ENCODE measurements at places on chromosomes 2 and 18.
A peak's percentile ranks its signal among the peaks of the same experiment; 100 is the strongest.

GRCh38 chr2:120735746-120736170 lies at the start of gene GLI2:
Gene GLI2 (plus strand): TSS chr2:120735868. CDS start chr2:120797321, 61,453 bp downstream.
- peak; percentile 94 for DNase-seq

GRCh38 chr2:27795868-27796277 lies 24.4 kb downstream of the MRPL33 start:
- no peak for DNase-seq

GRCh38 chr18:37508207-37508606 lies 57.4 kb downstream of the CELF4 start:
- no peak for DNase-seq

DNA sequence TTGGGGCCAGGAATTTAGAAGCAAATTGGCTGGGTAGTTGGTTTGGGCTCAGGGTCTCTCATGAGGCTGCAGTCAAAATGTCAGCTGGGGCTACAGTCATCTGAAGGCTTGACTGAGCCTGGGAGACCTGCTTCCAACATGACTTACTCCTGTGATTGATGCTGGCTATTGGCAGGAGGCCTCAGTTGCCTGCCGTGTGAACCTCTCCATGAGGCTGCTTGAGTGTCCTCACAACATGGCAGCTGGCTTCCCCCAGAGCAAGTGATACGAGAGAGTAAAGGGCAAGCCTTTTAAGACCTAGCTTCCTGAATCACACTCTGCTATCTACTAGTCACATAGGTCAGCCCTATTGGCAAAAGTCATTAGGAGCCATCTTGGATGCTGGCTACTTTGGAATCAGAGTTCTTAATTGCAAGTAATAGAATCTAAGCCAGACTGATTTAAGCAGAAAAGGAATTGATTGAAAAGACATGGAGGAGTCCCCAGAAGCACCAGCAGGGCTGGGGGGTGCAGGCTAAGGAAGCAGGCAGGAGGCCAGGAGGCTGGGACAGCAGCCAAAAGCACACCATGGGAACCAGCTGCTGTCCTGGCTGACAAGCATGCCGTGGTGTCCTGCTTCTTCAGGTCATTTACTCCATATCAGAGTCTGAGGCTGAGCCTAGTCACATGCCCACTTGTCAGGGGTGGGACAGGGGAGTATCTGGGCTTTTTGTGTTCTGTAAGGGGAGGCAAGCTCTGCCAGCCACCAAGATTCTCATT lies 7.8 kb upstream of the GIGYF2 start:
- no peak for DNase-seq

DNA sequence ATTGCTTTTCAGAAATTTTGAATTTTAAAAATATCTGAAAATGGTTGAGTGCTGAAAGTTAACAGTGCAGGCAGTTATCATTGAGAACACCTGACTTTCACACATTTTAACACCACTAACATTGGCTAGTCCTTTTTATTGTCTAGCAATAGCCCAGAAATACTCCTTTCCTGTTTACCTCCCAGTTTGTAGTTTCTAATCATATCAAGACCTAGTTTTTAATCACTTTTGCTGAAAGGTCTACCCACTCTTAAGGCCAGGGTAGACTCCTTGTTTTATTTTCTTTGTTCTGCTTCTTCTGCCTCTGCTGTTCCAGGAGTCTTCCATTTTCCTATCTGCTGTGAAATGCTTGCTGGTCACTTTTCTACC lies 72.1 kb downstream of the UBE2E3 start:
- no peak for DNase-seq

- DNase-seq = no peak
Observed at GRCh38 chr2:222357930-222358329, 59.1 kb upstream of the PAX3 start.

DNA sequence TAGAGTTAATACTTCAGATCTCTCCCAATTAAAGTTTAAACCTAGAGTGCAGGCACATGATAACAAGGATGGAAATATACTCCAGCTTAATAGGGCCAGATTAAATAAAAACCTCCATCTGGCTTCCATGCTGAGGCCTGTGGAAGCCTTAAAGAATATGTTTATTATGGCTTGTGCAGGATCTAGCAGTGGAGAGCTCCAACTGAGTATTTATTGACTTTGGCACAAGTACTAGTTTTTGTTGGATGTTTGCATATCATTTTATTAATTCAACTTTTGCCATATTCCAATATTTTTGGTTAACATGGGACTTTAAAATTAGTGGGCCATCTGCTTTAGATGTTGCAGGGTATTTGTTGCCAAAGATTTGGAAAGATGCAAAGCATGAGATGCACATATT lies 860.4 kb upstream of the SOX11 start:
- DNase-seq = no peak
